ENCODE measurements at places on chromosomes 16 and 17.
A peak's percentile ranks its signal among the peaks of the same experiment; 100 is the strongest.

- DNase-seq: no peak
These were observed 49.1 kb downstream of the RAB11FIP3 start for GRCh38 chr16:474420-475122.

DNA sequence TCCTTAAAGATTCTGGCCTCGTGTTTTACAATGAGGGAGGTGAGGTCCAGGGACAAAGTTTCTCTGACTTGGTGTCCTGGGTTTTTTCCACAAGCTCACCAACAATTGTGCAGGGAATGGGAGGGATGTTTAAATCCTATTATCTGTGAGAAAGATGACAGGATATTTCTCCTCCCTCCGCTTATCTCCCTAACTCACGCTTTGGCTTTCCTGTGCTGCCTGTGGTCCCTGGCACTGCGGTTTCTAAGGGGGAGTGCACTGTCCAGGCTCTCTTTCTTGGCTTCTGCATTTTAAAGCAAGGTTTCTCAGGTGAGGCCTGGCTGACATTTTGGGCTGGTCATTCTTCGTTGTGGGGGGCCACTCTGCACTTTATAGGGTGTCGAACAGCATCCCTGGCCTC, 16.4 kb downstream of the GGA3 start:
- no peak for DNase-seq

DNA sequence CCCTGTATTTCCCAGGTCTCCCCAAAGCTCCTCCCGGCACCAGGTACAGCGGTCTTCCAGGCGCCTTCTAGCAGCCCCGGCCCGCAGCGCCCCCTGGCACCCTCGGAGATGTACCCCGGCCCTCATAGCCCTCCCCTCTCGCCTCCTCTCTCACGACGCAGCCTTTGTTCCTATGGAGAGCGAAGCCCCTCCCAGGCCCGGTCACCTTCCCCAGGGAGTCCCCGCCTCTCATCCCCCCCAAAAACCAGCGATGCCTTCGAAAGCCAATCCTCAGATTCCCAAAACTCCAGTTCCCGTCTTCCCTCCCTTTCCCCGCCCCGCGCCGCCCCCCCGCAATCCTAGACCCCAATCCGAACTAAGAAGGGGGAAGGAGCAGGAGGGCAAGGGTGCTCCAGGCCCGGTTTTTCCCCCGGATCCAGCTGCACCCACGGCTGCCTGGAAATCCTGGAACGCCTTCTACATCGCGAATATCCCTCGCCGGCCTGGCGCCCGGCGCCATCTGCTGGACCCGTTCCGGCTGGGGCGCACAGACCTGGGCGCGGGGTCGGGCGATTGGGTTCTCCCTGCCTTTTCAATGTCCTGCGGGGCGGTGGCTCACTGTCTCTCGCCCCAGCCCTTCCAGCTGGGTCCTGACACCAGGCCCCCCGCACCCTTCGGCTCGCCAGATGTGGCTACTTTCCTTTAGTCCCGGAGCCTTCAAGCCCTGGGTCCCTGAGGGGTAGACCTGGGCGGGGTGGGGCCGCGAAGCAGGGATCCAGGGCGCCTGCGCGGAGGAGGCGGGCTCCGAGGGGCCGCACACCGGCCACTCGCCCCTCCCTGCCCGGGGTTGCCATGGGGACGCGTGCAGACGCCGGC, at the start of gene DNAH2:
Gene DNAH2, plus strand, starts transcription at position 844 of the 855 bp plus-strand sequence. CDS start 1,991 bp downstream, outside the sequence.
- DNase-seq: peak; percentile 84

DNA sequence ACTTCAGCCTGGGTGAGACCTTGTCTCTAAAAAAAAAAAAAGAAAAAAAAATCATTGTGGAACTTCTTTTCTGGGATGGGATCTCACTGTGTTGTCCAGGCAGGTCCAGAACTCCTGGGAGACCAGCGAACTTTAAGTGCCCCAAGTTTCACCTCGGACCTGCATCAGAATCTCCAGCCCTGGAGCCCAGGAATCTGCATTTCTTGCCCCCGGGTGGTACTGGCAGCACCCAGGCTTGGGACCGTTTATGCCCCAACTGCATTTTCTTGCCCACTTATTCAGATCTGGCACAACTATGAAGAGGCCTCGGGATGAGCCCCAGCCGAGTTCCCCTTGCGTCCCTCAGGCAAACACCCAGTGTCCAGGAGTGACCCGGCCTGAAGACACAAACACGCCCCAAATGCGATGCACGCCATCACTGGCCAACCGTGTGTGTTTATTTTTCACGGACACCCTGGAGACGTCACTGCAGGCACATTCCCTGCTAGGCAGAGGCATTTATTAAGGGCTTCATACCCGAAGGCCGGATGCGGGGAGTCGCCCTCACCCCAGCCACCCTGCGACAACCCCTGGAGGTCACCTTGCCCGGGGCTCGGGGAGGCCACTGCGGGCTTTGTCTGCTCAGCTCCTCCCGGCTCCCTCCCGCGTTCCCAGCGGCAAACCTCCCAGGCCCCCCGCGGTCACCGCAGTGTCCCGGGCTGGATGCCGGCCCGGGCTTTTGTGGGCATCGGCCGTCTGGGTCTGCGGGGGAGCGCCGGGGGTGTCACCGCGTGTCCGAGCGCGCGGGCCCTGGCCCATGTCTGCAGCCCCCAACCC, 684 bp upstream of the SPIRE2 start:
- peak; percentile 59 for DNase-seq

DNA sequence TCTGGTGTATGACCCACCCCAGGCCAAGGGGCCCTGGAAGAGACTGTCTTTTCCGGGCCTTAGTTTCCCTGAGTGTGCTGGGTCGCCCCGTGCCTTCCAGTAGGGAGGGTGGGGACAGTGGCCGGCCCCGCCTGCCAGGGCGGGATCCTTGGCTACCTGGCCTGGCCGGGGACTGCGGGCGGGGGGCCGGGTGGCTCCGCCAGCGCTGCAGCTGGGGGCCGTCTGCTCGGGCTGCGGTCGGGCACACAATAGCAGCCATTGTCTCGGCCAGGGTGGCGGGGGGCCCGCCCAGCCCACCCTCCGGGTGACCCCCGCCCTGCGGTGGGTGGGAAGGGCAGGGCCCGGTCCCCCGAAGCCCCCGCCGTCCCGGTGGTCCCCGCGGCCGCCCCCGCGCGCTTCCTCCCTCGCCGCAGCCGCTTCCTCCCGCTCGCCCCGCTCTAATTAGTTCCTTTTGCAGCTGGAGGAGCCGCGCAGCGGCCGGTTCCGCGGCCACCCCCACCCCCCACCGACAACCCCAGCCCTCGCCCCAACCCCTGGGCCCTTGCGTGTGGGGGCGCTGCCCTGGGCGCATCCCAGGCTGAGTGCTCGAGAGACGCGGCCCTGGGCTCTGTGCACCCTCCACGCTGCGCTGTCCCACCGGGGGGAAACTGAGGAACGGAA, 11.6 kb downstream of the GLIS2 start:
- DNase-seq: no peak

DNA sequence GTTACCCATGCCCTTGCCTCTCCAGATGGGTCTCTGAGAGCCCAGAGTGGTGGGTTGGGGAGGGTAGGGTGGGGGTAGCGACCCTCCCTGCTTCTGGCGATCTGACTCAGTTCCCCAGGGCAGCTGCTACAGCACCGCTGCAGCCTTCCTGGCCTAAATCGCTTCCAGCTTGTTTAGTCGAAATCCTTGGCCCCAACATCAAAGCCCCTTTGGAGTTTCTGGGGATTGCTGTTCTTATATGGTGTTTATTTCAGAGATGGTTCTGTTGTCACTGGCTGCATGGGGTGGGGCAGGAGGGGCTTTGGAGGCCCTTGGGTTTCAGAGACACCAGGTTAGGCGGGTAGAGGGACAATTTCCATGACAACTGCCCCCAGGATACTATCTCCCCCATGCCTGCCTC, 35.9 kb downstream of the FZD2 start:
- DNase-seq: no peak

GRCh38 chr17:57295526-57296023, 39.3 kb downstream of the MSI2 start:
- DNase-seq: no peak

DNA sequence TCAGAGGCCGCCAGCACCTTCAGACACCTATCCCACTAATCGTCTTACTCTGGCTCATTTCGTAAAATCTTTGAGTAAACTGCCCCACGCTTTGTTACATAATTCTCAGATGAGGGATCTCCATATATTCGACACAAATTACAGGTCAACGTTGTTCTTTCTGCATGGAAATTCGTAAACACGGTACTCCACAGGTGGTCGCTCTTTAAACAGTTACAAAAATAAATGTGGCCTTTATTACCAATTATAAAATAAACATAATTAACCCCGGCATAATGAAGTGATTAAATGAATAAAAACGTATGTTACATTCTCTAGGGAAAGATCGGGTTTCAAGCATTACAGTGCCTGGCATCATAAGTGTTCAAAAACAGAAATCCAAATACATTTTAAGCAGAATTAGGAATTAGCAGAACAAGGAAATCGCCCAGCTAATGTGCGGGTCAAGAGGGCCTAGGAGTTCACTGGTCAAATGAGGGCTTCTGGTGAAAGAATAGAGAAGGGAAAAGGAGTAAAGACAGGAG, 943 bp upstream of the PIP4K2B start:
- peak; percentile 20 for DNase-seq

- no peak for DNase-seq
These were observed 36.0 kb upstream of the EMP2 start for GRCh38 chr16:10616419-10616755.

Data from fibroblast of mammary gland (primary cell).